ENCODE measurements at places on chromosomes 2 and 18.

DNA sequence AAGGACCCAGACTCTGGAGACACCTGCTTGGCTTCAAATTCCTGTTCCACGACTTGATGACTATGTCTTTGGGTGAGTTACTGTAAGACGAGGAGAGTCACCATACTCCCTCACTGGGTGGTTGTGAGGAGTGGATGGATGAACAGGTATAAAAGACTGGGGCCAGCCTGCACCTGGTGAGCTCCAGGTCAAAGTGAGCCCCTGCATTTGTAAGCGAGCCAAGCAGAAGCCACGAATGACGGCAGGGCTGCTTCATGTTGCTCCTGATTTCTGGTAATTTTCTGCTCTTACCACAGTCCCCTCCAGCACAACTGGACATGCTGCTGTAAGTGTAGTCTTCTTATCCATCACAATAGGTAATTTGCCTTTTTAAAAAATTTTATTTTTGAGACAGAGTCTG lies 86.6 kb downstream of the POLR1A start:
- DNase-seq = no peak

GRCh38 chr2:204477358-204477950 lies 67.8 kb upstream of the PARD3B start:
- DNase-seq = no peak

- no peak for DNase-seq
Measured at GRCh38 chr2:9406529-9407362, 16.6 kb downstream of the ITGB1BP1 start.

DNA sequence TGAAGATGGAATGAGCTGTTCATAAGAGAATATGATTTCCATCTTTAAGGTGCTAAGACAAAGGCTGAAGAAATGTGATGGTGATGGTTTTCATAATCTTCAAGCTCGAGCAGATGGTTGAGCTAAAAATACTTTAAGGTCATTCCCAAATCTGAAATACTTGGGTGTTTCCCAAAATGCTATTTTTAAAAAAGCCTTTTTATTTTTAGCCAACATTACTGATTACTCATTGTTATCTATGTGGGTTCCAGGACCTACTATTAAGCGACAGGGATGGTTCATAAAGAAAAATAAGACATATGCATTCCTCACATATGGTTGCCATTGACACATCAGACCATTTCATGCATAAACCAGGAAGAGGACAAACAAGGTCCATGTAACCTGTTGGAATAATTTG lies 298.5 kb downstream of the PLCL1 start:
- no peak for DNase-seq

- DNase-seq = no peak
Measured at GRCh38 chr18:24126155-24126961, 12.5 kb upstream of the CABYR start.

DNA sequence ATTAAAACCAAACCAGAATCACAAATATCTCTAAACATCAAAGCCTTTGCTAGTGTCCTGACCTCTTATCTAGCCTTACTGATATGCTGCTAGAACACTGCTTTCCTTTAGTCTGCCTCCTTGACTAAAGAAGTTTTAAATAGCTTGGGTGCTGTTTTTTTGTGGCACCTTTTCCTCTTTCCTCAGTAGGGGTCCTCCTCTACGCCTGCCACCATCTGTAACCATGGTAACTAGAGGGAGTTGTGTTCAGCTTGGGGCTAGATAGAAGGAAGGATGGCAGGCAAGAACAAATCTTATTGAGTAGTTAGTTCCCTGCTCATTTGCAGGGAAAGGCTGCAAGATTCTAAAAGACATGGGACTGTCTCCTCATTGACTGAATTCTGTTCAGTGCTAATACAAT lies 86.0 kb downstream of the TAF4B start:
- DNase-seq = no peak

Measured in activated gamma-delta T cell treated with anti-CD3 and anti-CD28 coated beads, Interleukin-2, amount 50 U/mL, for 16 hours (primary cell).